ENCODE measurements at places on chromosomes 12 and 14.

- no peak for DNase-seq
Measured at GRCh38 chr12:20865873-20866272, 55.4 kb downstream of the SLCO1B3 start.

DNA sequence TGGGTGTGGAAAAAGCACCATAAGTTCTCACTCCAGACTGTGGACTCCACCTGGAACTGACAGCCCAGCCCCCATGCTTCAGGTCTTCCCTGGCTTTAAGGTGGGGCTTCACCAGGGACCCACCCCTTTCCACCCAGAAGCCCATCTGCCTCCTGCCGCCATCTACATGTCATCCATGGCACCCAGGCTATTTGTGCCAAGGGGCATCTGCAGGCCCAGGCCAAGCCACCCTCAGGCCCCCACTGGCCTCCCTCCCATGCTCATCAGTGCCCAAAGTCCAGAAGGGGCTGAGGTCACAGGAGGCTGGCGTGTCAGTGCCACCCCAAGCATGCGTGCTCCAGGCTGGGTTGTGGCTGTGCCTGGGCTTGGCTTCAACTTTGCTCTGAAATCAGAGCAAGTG lies 212.2 kb upstream of the DIO3 start:
- no peak for DNase-seq

DNA sequence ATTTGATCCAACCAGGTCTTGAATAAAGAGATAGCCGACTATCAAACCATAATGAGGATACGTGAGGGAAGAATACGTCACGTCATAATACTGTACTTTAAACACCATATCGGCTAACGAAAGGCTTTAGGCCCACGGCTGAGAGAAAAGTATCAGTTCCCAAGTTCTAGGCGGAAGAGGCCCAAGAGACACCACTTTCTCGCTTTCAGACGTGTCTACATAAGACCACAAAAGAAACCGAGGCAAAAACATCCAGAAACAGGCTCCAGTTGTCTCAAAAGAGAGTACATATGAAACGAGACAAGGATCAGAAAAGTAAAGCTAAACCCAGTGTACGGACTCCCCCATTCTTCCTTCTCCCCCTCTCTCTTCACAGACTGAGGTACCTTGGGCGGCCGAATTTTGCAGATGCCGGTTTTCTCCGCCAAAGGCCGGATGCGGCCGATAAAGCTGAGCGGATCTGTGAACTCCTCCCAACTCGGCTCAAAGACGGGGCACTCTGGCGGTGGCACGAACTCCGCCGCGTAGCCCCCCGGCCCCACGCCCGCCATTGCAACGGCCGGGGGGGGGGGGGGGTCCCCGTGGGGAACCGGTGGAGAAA lies 479 bp downstream of the KDM5A start:
- DNase-seq: peak; percentile 30

GRCh38 chr12:85843606-85844310 lies 7.5 kb upstream of the RASSF9 start:
- no peak for DNase-seq

- DNase-seq: peak; percentile 30
Measured at GRCh38 chr12:123269395-123269892, 2.2 kb downstream of the CDK2AP1 start.

DNA sequence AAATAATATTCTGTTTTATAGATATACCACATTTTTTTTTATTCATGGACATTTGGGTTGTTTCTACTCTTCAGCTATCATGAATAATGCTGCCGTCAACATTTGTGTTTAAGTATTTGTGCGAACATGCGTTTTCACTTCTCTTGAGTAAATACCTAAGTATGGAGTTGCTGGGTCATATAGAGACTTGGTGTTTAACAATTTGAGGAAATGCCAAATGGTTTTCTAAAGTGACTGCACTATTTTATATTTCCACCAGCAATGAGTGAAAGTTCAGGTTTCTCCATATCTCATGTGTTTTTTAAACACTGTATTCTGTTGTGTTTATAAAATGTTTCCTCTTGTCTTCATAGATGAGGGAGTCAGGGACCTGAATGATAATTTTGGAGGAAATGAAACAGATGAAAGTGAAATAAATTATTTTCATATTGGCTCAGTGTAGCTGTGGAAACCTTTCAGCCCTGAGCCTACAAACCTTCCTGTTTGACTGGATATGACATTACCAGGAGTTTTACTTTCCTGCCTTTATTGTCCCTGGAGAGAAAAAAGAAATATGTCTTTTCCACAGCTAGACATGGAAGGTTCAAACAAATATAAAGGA lies 26.3 kb downstream of the DAAM1 start:
- no peak for DNase-seq

GRCh38 chr14:84181072-84181471 lies 1348.9 kb upstream of the FLRT2 start:
- no peak for DNase-seq
